ENCODE measurements at places on chromosomes 1 and 21. TPM values are rescaled to one million over a fixed set of nuclear protein-coding genes. Genes with fewer than 3 reads are reported as not detected.

GRCh38 chr1:234216116-234216703 is 157.0 kb upstream of the COA6 start:
- no peak overlapping the region for H3K27ac ChIP-seq
- peaks cover 21% of the 10 kb centered on the region for H3K4me1 ChIP-seq
- no peaks in the 10 kb centered on the region for H3K36me3 ChIP-seq
- H3K4me3 ChIP-seq, result no peak overlapping the region
- DNase-seq, result no peak

DNA sequence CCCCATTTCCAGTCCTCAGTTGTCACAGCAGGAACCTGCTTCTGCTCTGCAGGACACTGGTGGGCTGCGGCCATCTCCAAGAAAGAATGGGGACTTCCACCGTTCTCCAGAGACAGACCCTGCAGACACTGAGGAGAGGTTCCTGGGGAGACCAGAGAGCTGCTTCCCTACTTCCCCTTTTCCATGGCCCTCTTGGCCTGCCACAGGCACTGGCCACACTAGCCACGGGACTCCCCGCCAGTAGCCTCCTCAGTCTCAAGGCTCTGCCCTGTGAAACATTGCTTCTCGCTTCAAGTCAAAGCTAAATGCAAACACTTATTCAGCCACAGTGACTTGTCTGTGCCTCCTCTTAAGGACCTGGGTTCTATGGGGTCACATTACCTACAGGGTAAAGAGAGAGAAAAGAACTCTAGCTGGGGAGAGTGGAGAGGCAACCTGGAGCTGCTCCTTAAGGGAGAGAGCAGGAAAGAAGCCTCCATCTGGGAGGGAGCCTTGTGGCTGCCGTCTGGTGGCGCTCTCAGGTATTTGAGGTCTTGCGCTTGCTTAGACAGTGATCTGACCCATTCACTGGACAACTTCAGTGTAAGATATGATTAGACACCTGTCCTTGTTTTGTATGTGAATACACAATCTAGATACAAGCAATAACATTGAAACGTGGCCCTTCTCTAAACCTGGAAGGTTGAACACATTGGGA is 5.4 kb upstream of the SLAMF8 start:
- H3K36me3 ChIP-seq, result no peaks in the 10 kb centered on the region
- no peaks in the 10 kb centered on the region for H3K4me1 ChIP-seq
- H3K27ac ChIP-seq, result no peak overlapping the region
- no peak overlapping the region for H3K4me3 ChIP-seq
- H3K27me3 ChIP-seq, result no peaks in the 10 kb centered on the region

The MAN1A2 gene
- 49.8 TPM for total RNA-seq

The CDK18 gene
- 14.1 TPM for total RNA-seq

All from tibial nerve (tissue), 4 donors.